DMS79 (cell line): ENCODE measurements at places on chromosomes 7 and 10.

GRCh38 chr7:155090684-155091083, 20.6 kb downstream of the HTR5A start:
- DNase-seq = no peak

- no peak for DNase-seq
Observed at GRCh38 chr7:107579554-107579884, 527 bp upstream of the BCAP29 start.

DNA sequence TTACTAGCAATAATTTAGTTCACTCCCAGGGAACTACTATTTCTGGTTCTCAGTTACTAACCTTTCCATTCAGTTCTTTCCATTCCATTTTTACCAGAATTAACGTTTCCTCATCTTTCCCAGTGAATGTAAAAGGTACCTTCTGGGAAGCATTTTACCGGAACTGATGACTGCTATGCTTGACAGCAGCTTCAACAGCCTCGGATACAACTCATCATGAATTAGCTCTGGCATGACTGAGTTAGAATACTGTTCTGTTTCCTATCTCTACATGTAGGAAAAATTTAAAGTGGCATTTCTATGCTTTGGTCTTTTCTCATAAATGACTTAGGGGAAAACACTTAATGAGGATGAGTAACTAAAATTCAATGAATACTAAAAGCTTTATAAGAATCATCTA, 18.6 kb downstream of the TAS2R41 start:
- DNase-seq = peak; percentile 28

- peak; percentile 38 for DNase-seq
Observed at GRCh38 chr7:98841179-98841997, 28.4 kb downstream of the TMEM130 start.

DNA sequence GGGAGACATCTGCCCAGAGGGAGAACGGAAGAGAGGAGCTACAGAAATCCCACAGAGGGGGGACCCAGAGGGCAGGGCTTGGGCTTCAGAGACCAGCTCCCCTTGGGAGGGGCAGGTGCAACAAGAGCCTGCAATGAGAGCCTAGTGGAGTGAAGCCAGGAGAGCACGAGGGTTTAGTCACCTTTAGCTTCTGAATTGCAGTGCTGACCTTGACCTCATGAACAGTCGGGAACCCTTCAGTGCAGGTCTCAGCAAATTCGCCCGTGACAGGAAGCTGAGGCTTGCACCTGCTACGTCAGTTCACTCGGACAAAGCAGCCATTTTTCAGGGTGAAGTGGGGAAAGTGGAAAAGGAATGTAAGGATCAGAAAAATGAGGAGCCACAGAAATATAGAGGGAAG, 306.8 kb upstream of the CDC14C start:
- DNase-seq = no peak

- DNase-seq = no peak
Observed at GRCh38 chr10:129680661-129681344, 213.8 kb downstream of the MGMT start.

DNA sequence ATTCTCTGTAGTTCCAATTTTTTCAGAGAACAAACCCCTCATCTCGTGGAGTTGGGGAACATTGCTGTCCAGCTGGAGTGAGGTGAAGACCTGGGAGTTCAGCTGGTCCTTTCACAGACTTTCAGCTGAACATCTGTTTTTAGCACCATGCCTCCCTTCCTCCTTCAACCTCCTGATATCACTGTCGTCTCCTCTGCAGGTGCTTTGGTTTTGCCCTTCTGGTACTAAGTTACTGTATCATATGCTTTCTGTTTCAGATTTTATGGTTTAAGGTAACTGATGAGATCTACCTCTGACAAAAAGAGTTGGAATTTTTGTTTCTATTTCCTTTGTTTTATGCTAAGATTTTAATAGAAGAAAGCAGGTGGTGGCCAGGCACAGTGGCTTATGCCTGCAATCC, 102.9 kb downstream of the ZNF438 start:
- DNase-seq = no peak

DNA sequence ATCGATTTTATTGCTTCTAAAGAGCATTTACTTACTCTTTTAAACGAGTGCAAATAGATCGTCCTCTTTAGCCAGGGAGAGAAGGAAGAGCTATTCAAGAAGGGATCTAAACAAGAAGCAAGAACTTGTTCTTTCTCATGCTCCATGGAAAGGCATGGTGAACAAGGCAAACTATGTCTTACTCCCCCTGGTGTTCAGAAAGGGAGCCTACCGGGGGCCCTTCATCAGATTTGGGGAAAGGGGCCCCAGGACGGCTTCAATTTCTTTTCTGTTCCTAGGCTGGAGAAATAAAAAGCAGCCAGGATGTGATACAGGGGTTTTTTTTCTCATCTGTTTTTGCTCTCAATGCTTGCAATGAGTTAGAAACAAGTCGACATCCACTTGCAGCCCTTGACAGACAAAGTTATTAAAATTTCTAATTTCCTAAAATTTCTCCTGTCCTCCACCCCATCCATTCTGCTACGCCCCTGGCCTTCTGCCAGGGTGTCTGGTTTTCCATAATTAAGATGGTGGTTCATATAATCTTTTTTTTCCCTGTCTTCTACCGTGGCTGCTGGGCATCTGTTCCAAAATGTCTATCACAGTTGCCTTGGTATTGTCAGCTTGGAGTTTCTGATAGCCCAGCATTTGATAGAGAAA, 214.4 kb downstream of the CREB5 start:
- no peak for DNase-seq

- peak; percentile 25 for DNase-seq
Observed at GRCh38 chr10:79904671-79905321, 44.1 kb downstream of the SFTPD start.

DNA sequence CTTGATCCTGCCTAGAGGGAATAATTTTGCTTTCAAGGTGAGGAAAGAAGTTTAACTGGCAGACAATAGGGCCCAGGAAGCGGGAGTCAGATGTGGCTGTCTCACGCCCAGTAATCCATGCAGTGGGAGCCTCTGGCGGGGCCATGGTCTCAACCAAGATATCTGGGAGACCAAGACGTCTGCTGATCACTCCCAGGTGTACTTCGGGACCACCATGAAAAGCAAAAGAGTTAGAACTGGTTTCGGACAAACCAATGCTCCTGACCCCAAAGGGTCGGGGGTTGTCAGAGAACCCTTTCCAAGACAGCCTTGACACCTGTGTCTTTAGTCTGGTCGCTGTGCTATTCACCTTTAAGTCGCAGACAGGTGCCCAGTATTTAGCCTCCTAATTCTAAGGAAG, 256.9 kb upstream of the MBL2 start:
- DNase-seq = no peak

DNA sequence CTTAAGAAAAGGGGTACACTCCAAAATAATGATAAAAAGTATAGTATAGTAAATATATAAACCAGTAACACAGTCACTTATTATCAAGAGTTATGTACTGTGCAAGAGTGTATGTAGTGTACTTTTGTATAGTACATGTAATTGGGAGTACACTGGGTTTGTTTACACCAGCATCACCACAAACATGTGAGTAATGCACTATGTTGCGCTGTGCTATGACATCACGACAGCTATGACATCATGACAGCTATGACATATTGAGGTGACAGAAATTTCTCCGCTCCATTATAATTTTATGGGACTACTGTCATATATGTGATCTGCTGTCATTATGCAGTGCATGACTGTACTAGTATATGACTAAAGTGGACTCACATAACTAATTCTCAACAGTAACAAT, 84.6 kb downstream of the KMT2C start:
- no peak for DNase-seq

DNA sequence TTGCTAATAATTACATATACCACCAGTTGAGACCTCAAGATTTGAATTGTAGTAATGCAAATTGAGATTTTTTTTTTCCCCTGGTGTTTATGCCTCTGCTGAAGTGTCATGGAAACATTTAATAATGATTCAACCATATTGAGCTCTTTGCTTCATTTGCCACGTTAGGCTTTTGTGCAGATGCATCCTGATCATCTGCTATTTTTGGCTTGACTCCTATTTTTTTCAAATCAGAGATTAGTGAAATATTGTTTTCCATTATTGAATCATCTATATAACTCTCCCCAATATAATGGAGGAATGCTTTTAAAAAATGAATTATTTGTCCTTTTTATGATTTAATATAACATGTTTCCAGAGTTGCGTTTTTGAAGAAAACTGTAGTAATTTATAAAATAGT, 115.1 kb downstream of the SRI start:
- no peak for DNase-seq

DNA sequence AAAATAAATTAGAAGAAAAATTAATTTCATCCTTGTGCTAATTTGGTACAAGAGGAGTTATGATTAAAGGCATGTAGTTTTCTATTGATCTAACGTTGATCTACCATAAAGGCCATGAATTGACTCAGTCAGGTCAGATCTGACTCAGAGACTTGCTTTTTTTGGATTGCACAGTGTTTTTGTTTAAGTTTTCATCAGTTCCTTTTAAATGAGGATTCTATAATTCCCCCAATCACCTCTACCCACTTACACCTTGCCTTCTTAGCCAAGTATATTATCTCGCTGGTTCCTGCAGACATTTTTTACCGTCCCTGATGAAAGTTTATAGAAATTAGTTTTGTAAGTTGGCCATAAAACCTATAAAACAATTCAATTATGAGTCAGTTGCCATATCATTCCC, 132.4 kb upstream of the PALS2 start:
- no peak for DNase-seq

DNA sequence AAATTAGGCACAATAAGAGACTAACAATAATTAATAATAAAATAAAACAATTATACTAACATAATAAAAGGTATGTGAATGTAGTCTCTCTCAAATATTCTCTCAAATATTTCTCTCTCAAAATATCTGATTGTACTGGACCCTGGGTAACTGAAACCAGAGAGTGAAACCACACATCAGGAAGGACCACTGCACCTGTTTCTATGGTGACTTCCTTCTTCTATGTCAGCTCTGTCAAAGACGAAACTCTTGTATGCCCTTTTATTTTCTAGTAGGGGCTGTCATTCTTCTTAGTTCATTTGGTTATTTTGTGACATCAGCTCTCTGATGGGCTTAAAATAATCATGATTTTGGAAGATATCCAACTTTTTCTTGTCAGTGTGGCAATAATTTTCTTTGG, 428.0 kb upstream of the TPK1 start:
- DNase-seq = no peak

GRCh38 chr10:65710306-65710705, 1215.5 kb upstream of the LRRTM3 start:
- DNase-seq = no peak
